ENCODE measurements at places on chromosomes 2 and 18.

DNA sequence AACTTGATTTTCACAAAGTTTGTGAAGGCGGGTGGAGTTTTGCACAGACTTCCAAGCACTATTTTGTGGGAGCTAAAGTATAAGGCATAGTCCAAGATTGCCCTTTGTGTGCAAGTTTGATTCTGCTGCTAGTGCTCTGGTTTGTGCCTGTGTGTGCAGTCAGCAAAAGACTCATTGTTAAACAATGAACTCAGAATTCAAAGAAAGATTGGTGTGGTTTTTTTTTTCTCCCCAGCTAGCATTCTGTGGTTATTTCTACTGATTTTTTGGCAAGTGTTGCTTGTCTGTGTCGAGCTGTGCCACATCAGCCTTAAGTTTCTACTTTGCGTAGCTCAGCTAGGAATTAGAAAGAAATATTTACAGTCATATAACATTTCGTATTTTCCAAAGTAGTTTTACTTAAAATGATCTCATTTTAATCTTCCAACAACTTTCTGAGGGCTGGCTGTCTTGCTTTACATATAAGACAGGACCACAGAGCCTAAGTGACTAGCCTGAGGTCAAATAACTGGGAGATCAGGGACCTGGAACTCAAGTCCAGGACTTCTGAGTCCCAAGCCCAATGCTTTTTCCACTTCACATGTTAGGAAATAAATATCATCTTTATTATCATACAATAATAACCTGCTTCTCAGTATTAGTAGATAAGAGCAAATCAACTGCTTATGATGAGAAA is 69.8 kb downstream of the BABAM2 start:
- DNase-seq: peak; percentile 98

- DNase-seq: no peak
These were observed 53.7 kb downstream of the PTRHD1 start for GRCh38 chr2:24739354-24740025.

DNA sequence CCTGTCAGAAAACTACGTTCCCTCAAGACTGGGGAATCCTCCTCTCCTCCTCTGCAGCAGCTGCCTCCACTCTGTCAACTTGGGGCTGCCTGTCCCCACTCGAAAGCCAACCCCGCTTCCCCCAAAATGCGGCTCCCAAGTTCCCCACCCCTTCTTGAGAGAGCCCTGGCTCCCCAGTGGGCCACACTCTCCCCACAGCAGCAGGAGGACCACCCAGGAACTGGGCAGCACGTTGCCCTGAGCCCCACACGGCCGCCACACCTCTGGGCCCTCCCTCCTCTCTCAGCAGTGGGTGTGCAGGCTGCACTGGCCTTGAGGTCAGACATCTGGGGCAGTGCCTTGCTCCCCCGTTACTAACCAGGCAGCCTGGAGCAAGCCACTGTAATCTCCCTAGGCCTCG is 9.6 kb upstream of the TEX51 start:
- no peak for DNase-seq

- DNase-seq: no peak
These were observed 106.7 kb downstream of the ACKR3 start for GRCh38 chr2:236676136-236676873.

DNA sequence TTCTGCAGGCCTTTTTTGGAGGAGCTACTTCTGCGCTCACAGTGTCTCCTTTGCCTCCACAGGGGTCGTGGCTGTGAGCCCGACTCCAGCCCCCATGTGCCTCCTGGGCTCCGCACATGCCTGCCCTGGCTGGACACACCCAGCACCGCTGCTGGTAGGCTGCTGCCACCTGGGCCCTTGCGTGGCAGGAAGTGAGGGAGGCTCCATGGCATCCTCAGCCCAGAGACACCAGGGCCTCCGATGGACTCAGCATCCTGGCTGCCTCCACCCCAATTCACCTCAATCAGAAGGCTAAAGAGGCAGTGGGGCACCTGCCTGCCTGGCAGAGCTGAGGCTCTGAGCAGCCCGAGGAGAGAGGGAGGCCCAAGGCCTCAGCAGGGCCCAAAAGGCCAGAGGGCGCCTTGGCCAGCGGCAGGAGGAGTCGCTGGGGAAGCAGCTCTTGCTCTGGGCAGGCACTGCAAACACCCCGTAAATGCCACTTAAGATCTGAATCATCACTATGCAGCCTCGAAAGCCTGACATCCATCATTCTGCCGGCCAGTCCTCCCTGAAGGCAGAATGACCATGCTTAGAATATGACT is 68.3 kb upstream of the OTOS start:
- no peak for DNase-seq

DNA sequence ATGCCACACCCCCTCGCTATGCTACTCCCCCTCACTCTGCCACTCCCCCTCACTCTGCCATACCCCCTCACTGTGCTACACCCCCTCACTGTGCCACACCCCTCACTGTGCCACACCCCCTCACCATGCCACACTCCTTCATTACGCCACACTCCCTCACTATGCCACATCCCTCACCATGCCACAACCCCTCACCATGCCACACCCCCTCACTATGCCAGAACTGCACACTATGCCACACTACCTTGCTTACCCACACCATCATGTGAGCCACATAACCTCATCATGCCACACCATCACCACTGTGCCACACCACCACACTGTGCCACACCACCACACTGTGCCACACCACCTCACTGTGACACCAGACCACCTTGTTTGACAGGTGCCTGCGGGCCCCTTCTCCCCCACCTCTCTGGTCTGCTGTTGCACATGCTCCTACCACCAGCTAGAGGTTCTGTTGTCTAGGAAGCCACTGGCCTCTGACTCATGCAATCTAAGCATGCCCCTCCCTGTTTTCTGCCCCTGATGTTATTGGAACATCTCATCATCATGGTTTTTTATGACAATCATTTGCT is 22.0 kb downstream of the MARCHF4 start:
- peak; percentile 53 for DNase-seq

DNA sequence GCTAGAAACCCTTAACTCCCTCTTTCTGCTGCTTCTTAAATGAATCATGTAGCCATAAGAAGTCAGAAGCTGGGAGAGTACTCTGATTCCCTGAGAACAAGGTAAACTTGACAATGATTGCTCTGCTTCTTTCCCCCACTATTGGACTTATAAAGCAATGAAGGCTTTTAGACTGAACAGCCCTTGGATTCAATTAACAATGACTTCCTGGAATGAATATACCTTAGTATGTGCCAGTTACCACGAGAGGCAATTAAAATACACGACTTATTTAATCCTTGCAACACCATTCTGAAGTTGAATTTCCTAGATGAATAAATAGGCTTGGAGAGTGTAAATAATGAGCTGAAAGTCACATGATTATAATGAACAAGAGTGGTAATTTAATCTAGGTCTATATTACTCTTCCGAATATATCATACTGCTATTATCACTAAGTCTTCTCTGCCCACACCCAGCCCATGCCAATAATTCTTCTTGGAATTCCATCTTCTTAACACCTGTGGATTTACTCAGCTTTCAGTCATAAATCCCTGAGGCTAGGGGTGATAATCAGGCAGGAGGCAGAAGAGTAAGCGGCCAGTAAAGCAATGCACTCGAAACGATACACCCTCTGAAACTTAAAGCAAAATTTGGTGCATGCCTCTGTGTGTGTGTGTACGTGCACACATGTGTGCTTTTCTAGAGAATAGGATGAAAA is 170.2 kb downstream of the ATAD2B start:
- peak; percentile 54 for DNase-seq

- DNase-seq: no peak
These were observed 124.7 kb upstream of the SPATS2L start for GRCh38 chr2:200181755-200182154.

DNA sequence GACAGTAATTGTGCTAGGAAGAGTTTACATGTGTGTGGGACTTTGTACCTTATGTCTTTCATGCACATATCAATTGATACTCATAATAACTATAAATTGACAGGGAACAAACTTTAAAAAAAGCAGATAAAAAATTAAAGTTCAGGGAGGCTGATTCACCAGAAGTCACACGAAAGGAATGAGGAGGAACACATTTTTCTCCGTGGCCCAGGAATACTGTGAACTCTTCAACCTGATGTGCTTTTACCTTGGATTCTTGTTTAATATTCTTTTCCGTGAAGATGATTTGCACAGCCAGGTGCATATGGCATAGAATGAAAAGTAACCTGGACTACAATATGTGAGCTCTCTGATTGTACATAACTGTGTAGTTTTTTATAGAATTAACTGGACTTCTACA is 326.3 kb downstream of the CDH7 start:
- DNase-seq: no peak

DNA sequence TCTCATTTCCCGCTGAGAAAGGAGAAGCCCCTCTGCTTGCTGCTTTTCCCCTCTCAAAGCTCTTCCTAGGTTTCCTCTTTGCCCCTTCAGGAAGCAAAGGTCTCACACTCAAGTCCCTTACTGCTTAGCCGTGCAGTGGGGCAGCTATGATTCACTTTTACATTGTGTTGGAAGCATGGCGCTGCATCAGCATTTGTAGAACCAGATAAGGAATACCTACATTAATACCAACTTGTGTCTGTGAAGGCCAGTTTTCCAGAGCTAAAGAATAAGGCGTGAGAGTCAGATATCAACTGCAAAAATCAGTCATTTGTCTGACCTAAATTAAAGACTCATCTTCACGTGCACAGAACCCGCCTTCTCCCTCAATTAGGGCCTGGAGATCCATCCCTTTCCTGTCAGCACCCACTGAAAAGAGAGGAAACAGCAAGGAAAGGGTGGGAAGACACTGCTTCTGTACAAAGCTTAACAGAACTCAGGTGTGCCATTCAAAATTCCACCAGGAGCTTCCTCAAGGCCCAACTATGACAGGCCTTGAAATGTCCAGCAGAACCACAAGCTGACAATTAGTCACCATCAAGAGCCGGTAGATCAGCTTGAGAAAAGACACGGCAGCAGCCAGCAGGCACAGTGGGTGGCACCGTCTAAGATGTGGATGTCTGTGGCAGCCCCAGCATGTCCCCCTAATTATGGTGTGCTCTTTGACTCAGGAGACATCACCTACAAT is 16.1 kb upstream of the XDH start:
- DNase-seq: no peak

DNA sequence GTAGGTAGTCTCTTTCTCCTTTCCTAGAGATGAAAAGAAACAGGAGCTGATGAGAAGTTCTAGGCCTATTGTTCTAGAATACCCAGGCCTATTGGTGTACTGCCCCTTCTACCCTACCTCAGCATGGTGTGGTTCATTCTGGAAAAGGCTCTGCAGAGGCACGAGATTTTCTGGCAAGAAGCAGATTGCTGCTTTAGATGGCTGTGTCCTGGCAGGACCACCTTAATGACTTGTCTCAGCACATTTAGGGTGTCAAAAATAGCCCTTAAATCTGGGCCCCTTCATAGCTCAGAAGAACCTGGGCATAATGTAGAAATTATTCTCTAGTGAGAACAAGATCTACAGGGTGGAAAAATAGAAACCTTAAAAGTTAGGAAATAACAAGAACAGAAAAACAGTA is 87.9 kb downstream of the BCL2L11 start:
- DNase-seq: no peak

DNA sequence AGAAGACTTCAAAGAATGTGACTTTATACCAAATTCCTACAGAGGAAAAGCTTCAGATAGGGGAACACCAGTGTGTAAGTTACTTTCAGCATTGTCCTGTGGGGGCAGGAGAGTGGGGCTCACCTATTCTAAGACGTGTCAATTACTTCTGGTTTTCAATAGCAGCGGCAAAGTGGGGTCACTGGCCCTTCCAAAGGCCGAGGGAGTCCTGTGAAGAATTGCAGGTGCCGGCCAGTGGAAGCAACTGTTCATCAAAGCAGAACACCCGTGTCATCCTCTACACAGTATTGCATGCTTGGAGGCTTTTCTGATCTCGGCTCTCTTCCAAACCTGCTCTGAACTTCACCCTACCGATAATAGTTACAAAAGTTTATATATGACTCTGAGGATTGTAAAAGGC is 1176.5 kb upstream of the TMEFF2 start:
- no peak for DNase-seq

GRCh38 chr2:288758-289361 is 969 bp upstream of the ALKAL2 start:
- no peak for DNase-seq

- no peak for DNase-seq
These were observed 13.4 kb downstream of the VPS54 start for GRCh38 chr2:64005707-64006356.

GRCh38 chr2:224366267-224366844 is 35.6 kb downstream of the FAM124B start:
- peak; percentile 32 for DNase-seq
